Stimulated activated CD4-positive, alpha-beta T cell treated with anti-CD3 and anti-CD28 coated beads, Interleukin-15, amount 100 ng/mL, for 48 hours (primary cell): ENCODE measurements at places on chromosomes 2 and 18.

- DNase-seq = no peak
These were observed 686.9 kb upstream of the NRXN1 start for GRCh38 chr2:51718881-51719280.

- DNase-seq = peak; percentile 83
These were observed at the start of gene PPIG for GRCh38 chr2:169584005-169584877. Gene PPIG (plus strand): TSS chr2:169584351. CDS start chr2:169604042, 19,691 bp downstream.

DNA sequence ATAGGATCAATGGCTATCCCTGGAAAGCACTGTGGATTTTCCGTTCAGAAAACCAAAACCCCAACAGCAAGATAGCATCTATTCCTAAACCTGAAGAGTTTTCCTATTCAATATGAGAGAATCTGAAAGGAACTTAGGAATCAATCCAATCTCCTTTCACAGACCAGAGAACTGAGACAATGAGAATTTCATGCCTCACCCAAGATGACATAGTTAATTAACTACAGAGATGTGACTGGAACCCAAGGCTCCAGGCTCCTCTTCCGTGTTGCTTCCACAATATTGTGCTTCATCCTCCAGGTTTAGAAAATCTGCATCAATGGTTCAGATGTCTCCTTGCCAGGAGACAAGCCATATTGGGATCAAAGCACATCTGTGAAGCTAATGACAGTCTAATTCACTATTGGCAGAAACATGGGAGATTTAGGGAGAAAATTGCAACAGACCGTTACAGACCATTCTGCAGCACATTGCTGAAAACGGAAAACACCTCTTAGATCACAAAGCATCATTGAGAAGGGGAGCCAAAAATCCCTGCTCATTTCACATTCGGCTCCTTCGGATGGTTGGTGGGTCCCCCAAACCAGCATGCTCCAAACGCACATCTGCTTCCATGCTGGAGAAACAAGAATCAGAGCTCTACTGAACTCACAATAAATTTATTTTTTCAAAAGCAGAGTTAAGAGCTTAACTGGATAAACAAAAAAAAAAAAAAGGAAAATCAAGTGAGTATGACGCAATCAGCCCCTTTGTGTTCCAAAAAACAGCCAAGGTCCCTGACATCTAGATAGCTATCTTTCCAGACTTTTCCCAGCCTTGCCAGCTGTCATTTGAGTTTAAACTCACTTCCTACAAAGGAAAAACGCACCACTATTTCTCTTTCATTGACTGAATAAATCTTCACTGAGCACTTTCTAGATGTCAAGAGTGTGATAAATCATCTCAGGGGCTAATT is 290.3 kb downstream of the C1D start:
- DNase-seq = no peak

GRCh38 chr18:46624127-46624526 is 32.9 kb downstream of the LOXHD1 start:
- DNase-seq = no peak

DNA sequence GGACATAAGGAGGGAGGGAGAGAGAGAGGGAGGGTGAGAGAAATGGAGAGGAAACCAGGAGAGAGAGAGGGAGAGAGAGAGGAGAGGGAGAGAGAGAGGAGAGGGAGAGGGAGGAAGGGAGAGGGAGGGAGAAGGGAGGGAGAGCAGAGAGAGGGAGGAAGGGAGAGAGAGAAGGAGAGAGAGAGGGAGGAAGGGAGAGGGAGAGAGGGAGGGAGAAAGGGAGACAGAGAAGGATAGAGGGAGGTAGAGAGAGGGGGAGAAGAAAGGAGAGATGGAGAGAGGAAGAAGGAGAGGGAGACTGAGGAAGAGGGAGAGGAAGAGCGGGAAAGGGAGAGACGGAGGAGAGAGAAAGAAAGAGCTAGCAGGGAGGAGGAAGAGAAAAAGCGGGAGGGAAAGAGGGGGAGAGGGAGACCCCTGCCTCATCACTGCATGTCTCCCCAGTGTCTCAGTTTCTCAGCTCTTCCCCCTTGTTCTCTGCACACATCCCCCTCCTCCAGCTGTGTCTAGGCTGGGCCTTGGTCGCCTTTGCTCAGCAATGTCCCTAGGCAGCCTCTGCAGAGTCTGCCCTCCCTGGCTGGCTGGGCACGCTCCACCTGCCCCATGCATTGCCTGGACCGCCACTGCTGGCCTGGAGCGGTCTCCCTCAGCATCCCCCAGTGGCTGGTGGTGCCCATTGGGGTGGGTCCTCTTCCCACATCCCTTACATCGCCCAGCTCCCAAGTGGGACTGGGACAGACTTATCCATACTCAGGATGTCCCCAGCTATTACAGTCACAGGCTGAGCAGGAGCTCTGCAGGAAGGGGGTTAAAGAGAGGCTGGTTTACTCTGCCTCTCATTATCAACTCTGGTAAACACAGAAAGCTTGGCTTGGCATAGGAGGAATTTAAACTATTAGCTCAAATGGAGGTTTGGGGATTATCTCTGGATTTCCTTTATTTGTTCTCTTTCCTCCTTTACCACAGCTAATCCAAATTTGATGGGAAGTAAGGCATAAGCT is 85.7 kb upstream of the APCDD1 start:
- no peak for DNase-seq

- no peak for DNase-seq
These were observed 18.1 kb downstream of the FBXO48 start for GRCh38 chr2:68448671-68449653.

DNA sequence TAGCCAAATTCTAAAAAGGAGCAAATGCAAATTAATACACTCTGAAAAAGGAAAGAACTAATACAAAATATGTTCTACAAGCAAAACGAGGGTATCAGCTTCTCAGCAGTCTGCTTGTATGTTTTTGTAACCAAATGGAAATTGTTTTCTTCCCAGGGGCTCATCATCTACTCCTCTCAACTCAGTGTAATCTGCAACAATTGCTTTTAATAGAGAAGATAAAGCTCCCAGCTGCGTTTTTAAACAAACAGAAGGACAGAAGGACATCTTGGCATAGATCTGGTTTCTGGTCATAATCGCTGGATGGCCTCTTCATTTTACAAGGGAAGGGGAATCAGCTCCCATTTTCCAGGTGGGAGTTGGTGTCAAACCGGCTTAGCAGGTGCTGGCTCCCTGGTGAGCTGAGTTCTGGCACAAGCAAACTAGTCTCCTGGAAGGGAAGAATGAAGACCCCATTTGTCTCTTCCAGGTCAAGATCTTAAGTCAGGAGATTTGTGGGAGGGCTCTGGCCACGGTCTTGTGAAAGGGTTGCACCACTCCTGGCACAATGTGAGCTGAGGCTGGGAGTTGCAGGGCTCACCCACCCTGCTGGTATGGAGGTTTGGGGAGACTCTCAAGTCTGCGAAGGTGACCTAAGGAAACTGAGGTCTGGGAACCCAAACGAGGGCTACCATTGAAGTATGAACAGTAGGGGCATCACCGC is 41.6 kb downstream of the NPPC start:
- no peak for DNase-seq

GRCh38 chr18:48408727-48409590 is at the start of gene ZBTB7C:
Gene ZBTB7C (minus strand): TSS chr18:48409383.
- no peak for DNase-seq

DNA sequence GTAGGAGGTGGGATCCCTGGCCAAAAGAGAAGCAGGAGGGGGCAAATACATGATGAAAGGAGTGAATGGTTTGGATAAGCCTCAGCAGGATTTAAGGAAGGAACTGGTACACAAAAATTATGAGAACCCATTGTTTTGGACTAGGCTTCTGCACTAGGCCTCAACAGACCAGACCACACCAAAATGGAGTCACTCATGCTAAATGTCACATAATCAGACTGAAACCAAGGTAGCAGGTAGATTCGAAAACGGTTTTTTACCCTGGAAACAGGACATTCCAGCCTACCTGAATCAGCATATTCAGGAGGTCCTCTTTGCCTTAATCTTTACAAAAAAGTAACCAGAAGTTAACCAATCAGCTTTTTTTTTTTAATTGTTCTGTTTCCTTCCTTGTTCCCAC is 49.4 kb upstream of the CDCA7 start:
- no peak for DNase-seq

GRCh38 chr2:67437114-67437513 is 40.0 kb downstream of the ETAA1 start:
- no peak for DNase-seq

DNA sequence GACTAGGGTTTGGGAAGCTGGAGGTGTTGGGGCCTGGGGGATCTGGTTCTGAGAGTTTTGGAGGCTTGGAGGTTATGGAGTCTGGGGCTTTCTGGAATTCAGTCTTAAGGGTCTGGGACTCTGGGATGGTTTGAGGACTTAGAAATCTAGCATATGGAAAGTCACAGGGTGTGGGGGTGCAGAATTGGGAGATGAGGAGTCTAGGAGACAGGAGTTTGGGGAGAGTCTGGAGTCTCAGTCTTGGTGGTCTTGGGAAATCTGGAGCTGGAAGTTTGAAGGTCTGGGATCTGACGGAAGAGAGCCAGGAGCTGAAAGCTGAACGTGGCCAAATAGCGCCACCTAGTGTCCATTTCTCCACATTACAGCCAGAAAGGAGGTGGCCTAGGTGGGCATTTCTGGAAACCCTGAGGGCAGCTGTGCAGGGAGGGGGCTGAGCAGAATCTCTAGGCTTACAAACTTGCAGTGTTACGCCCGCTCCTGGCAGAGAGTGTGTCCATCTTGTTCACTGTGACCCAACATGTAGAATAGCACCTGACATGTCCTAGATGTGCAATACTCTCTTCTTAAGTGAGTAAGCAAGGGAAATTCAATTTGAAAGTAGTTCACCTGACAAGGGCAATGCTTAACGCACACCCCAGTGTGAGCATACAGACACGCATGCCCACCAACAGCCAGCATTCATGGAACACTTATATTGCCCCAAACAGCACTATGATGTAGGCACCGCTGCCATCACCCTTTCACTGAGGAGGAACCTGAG is 204.8 kb downstream of the TFCP2L1 start:
- no peak for DNase-seq

- DNase-seq = no peak
These were observed 89.0 kb upstream of the BOD1L2 start for GRCh38 chr18:57057890-57058289.

GRCh38 chr2:48723129-48723528 is 32.4 kb downstream of the LHCGR start:
- DNase-seq = no peak

GRCh38 chr2:229611360-229611759 is 103.0 kb downstream of the DNER start:
- no peak for DNase-seq

- no peak for DNase-seq
These were observed 182.5 kb downstream of the TCF4 start for GRCh38 chr18:55405475-55405874.

DNA sequence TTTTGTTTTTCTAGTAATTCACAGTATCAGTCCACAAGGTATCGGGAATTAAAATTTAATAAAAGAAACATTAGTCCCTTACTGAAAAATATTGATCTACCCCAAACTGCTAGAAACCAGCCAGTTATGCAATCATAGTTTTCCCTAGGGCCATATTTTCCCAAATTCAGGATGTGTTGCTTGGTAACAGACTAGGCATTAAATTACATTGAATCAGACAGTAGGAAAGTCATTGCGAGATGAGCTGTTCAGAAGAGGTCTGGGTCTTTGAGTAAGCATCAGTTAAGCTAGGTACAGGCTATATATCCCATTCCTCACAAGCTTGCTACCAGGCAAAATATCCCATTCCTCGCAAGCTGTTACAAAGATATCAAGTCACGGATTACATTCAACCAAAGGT is 123.0 kb upstream of the CCDC150 start:
- DNase-seq = no peak

DNA sequence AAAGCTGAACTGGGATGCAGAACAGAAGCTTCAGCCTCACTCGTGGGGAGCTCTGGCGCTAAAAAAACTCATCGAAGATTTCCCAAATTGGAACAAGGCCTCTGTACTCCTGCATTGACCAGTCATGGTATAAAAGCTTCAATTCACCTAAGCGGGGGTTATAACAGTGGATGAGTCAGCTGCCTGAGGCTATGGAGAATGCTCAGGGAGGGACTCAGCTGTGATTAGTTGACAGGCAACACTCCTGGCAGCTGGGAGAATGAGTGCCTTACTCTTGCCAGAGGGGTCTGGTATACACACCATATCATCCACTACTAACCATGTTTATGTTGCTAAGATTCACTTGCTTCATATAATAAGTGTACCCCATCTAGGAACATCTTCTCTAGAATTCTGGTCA is 350.6 kb upstream of the VRK2 start:
- no peak for DNase-seq

DNA sequence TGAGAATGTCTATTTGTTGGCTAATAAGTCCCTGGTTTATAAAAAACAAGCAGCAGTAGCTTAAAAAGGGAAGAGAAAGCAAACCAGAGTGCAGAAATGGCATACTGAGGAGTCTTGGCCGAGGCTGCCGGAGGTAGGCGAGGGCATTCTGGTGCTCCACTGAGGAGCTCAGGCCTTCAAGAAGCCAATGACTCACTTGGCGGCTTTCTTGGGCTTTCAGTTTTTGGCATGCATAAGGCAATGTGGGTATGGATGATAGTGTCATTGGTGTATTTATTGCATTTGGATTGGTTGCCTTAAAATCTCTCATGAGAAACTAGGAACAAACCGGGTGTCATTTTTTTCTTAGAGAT is 119.6 kb upstream of the ARL5A start:
- no peak for DNase-seq

DNA sequence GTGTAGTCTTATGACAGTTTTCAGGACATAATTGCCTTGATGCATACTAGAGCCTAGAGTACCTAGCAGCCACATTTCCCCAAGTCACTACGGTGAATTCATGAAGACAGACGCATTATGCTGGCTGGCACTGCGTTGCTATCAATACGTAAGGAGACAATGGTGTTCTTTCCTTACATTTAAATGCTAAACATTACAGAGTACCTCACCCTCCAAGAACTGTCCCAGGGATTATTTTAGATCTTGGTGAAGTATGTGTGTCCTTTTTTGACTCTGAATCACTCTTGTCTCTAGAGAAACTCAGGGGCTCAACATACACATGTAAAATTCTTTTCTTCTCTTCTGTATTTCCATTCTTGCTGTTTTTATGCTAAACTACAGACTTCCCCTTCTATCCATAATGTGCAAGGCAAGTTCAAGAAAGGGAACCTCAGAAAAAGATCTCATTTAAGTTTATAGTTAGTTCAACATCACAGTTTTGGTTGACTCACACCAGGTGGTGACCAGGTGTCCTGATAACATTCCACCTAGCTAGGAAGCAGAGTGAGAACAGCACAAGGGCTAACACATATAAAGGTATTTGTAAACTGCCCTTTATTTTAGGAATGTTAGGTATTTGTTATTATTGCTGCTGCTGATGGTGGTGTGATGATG is 212.4 kb upstream of the HNRNPA3 start:
- DNase-seq = no peak

DNA sequence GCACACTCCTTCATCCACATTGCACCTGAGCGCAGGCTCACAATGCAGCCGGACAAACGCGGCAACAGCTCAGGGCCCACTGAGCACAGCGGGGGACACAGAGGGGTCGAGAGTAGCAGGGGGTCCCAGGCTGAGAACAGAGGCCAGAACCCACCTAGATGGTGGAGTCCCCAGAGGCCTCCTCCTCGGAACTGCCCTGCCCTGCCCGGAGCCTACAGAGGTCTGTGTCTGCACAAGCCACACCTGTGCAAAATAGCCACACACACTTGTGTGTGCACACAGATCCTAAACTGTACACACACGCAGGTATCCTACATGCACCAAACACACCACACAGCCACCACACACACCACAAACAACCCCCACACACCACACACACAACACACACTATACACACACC is 72.8 kb downstream of the TMEM18 start:
- no peak for DNase-seq

- no peak for DNase-seq
These were observed 3.7 kb downstream of the FBXO48 start for GRCh38 chr2:68463287-68463877.

- DNase-seq = no peak
These were observed 148.7 kb upstream of the SLC1A4 start for GRCh38 chr2:64840426-64840881.
